ENCODE measurements at places on chromosomes 5 and 9.

GRCh38 chr5:110342683-110343082, 383.8 kb downstream of the TMEM232 start:
- DNase-seq = no peak

GRCh38 chr9:14906000-14906399, 4.2 kb downstream of the FREM1 start:
- DNase-seq = no peak

DNA sequence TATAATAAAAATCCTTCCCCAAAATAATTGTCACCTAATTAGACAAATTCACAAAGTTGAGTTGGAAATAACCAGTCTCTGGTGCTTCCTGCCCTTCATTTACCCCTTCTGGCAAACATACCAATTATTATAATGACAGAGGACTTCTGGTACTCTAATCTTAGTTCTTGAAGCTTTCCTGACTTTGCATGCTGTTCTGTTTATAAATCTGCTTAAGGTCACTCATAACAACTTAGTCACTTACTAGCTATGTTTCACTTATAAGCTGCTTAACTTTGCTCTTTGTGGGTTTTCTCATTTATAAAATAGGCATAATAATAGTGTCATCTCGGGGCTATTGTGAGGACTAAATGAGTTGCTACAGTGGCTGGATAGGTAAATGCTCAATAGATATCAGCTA, 446.5 kb downstream of the EFNA5 start:
- DNase-seq = no peak

DNA sequence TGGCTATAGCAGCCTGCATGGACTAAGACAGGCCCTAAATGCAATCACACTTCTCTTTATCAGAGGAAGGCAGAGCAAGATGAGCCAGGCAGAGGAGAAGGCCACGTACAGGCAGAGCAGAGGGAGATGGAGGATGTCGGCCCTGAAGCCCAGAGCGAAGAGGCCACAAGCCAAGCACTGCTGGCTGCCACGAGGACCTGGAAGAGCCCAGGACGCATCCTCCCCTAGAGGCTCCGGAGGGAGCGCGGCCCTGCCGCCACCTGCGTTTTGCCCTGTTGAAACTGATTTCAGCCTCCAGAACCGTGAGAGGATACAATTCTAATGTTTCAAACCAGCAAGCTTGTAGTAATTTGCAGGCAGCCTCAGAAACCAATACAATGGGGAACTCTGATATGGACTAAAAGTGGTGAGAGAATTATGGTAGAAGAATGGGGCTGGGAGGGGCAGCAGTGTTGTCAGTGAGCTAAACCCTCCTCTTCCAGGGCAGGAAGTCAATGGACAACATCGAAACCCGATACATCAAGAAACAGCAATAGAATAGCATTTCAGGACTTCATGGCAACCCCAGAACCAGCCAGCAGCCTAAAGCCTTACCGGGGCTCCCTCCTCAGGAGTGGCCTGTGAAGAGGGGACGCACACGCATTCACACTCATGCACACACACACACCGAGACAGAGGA, 32.6 kb downstream of the ADAMTS2 start:
- DNase-seq = no peak

GRCh38 chr9:81632599-81632998, 56.7 kb downstream of the TLE1 start:
- DNase-seq = no peak

DNA sequence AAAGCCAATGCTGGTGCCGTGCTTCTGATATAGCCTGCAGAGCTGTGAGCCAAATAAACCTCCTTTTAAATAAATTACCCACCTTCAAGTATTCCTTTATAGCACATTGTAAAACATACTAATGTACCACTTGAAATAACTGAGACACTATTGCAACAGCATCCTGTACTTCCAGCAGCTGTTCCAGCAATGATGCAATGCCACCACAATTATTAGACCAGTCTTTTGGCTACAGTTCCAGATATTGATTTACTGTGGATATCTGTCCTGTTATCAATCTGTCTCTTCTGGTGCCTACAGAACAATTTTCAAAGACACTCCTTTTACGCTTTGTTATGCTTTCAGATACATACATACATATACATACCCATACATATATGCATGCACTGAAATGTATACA, 567.9 kb downstream of the TAF11L14 start:
- DNase-seq = no peak

- DNase-seq = peak; percentile 25
Measured at GRCh38 chr5:144247131-144247530, 76.5 kb downstream of the KCTD16 start.

DNA sequence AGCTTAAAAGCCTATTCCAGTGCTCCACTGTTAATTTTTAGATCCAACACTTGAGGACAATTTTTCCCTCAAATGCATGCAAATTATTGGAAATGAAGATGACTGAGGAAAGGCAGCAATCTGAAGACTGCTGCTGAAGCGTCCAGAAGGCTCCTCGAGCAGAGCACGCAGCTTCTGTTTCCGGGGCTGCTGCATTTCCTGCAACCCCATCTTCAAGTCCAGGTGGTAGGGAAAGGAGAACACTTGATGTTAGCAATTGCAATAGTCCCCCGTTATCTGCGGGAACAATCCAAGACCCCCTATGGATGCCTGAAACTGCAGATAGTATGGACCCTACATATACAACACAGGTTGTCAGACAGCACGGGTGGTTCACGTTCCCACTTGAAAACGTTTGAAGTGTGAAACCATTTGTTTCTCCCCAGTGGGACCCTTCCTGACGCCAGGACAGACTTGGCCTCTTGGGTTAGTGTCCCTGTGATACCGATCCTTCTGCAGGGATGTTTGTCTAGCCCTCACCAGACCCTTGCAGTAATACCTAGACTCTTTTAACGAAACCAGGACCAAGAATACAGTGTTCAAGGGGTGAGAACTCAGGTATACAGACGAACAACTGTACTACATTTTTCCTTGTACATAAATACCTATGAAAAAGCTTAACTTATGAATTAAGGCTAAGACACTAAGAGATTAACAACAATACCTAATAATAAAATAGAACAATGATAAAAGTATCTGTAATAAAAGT, 152.3 kb downstream of the HSD17B3 start:
- DNase-seq = no peak

- no peak for DNase-seq
Measured at GRCh38 chr5:10352430-10353240, 860 bp upstream of the MARCHF6 start.

GRCh38 chr5:150436141-150436680, 13.3 kb downstream of the RPS14 start:
- DNase-seq = peak; percentile 54
